ENCODE measurements at places on chromosomes 2 and 18.

DNA sequence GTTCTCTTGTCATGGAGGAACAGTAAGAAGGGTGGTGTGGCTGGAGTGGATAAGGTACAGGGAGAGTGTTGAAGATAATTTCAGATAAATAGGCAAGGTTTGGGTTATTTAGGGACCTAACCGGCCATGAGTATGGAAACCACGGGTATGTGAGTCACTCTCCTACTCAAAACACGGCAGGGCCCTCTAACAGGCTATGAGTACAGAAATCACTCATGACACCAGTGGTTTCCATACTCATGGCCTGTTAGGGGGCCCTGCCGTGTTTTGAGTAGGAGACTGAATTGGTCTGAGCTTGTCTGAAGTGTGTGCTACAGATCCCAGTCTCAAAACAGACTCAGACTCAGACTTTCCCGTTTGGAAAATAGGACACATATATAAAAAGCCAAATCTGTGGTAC lies 428.4 kb upstream of the HNMT start:
- DNase-seq = no peak

DNA sequence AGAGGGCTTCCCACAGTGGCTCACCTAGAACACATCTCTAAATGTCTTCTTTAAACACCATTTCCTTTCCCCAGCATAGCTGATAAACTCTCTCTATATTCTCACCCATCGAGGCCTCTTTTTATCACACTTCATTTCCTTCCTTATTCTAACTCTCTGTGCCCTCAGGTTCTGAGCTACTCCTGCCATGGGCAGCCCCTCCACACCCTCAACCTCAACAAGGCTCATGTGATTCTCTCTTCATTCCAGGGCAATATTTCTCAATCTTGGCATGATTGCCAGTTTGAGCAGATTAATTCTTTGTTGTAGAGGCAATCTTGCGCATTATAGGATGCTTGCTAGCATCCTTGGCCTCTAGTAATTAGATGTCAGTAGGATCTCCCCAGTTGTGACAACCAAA lies 999.1 kb downstream of the TSN start:
- DNase-seq = no peak

GRCh38 chr2:191376981-191377629 lies 131.9 kb downstream of the MYO1B start:
- peak; percentile 90 for DNase-seq

- peak; percentile 15 for DNase-seq
Measured at GRCh38 chr2:196592911-196593881, 46.3 kb upstream of the CCDC150 start.

- DNase-seq = no peak
Measured at GRCh38 chr2:128645631-128646030, 327.0 kb upstream of the HS6ST1 start.

DNA sequence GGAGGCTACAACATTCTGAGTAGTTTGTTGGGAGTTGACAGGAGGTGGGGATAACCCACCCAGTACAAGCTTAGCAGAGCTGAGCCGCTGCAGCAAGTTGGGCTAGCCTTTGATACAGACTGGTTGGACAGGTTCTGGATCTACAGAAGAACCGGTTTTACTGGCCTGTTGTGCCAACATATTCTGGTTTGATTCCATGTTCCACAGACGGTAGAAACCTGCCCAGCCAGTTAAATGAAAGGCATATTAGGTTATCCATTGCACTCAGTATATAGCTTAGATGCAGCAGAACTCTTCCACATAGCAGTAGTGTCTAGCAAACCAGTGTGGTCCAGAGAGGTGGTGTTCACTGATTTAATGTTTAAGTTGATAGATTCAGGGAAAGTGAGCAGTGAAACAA lies 19.3 kb upstream of the RBBP8 start:
- no peak for DNase-seq

- DNase-seq = no peak
Measured at GRCh38 chr2:129711816-129712675, 267.4 kb upstream of the RAB6C start.

GRCh38 chr2:235677276-235677788 lies 183.5 kb downstream of the AGAP1 start:
- DNase-seq = no peak

GRCh38 chr2:236073867-236074655 lies 94.1 kb downstream of the GBX2 start:
- DNase-seq = no peak

- no peak for DNase-seq
Measured at GRCh38 chr2:189834059-189834458, 49.8 kb downstream of the PMS1 start.

DNA sequence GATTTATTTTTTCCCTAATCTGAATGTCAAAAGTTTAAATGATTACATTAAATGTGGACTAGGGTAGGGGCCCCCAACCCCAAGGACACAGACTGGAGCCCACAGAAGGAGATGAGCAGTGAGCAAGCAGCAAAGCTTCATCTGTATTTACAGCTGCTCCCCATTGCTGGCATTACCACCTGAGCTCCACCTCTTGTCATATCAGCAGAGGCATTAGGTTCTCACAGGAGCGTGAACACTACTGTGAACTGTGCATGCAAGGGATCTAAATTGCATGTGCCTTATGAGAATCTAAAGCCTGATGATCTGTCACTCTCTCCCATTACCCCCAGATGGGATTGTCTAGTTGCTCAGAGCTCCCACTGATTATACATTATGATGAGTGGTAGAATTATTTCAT lies 3.8 kb downstream of the MOB1A start:
- no peak for DNase-seq

GRCh38 chr2:26563686-26564085 lies 77.5 kb downstream of the CIB4 start:
- no peak for DNase-seq

- DNase-seq = no peak
Measured at GRCh38 chr2:133252780-133253355, 315.4 kb downstream of the NCKAP5 start.

DNA sequence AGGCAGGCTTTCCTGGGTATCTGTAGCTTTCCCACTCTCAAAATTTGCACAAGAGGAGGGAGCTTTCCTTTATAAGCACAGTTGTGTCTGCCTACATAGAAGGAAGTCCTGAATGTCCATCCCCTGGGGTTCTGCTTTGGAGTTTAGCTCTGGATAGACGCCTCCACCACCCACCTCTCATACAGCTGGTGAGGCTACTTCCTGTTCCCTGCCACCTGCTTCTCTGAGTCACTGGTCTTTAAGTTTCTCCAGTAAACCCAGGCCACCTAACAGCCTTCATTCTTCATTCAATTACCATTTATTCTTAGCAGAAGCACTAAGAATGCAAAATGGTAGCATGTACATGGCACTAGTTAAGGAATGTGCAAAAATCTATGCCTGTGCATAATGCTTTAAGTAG lies 407.8 kb downstream of the CDH2 start:
- peak; percentile 2 for DNase-seq

GRCh38 chr2:105796791-105797190 lies 52.1 kb downstream of the NCK2 start:
- DNase-seq = no peak

DNA sequence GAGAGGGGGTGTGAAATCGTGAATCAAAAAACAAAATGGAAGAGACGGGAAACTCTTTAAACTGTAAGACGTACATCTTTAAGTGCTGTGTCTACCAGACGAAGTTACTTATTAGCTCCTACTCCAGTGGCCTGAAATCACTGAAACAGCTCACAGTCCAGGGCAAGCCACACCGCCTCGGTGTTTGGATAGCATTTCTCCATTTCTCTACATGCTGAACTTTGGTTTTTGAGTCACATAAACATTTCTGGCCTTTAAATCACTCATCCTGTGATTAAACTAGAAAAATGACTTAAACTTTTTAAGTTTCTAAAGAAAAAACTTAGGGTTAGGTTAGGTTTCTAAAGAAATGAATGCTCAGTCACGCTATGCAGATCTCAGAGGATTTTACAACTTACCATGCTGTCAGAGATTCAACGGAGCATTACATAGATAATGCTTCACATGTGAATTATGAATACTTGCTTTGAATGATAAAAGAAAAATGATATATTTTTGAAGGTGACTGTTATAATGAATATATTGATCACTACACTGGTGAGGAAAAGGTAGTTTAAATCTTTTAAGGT lies 138.4 kb downstream of the MBP start:
- DNase-seq = no peak

DNA sequence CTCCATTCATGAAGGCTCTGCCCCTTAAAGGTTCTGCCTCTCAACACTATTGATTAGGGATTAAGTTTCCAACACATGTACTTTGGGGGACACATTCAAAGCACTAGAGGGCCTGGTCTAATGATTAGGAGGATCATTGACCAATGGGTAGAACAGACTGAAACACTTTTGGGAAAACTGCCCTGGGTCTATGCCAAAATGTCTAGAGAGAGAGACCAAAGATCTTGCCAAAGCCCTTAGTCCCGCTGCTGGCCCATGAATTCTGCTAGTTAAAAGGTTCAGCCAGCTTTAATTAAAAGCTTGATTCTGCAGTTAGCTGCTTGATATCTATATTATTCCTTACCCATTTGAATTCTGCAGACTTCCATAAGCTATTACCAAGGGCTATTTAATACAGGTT lies 613.2 kb downstream of the SLC4A3 start:
- no peak for DNase-seq

DNA sequence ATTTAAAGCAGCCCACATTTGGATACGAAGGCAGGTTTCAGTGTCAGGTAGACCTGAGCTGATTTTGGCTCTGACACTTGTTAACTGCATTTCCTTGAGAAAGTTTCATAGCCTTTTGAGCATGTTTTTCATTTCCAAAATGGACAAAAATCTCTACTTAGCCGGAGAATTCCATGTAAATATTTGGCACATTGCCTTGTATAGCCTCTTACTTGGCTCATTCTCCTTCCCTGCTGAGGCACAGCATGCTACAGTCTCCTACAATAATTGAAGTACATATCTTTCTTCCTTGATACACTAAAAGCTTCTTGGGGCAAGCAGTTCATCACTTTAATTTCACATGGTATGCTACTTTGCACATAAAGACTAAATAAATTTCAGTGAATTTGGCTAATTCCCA lies 772.2 kb upstream of the CHAC2 start:
- no peak for DNase-seq

- DNase-seq = no peak
Measured at GRCh38 chr2:126531029-126531428, 124.9 kb upstream of the GYPC start.

DNA sequence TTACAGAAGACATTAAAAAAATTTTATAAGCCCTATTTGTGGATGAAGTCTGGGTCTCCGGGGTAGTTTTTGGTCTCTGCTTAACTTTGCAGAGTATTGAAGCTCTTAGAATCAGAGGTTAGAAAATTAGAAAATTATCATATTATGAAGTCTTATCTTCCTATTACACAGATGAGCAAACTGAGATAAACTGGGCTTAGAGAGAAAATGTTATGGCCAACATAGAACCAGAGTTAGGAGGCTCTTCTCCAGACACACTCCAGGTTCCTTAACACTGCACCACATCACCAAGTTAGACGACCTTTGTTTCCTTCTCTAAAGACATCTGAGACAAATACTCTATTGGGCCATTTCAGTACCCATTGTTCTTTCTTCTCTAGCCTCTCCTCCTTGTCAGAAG lies 36.7 kb upstream of the NEB start:
- no peak for DNase-seq

Data from NB4 (cell line).